Small intestine (tissue), 16 donors: ENCODE measurements at places on chromosomes 1 and 21.

DNA sequence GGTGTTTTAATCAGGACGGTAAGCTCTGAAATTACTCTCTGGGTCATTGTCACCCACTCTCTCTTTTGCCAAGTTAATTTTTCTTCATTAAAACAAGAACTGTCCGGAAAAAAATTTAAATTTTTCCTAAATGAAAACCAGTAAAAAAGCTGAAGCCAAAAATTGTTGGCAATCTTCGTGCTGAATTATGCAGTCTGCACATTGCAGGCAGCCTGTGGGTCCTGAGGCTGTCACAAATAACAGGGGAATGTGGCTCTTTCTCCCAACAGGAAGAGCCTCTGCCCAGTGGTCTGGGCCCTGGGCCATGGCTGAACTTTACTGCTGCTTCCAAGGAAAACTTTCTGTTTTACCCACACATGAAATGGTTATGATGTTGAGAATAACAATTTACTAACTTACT is 153.9 kb upstream of the SPAG17 start:
- no peak for DNase-seq

- DNase-seq: no peak
Observed at GRCh38 chr1:96515925-96516324, 205.7 kb upstream of the PTBP2 start.

- DNase-seq: no peak
Observed at GRCh38 chr1:149915429-149916192, 2.0 kb downstream of the SV2A start.

- no peak for DNase-seq
Observed at GRCh38 chr1:221527886-221528624, 213.8 kb downstream of the DUSP10 start.

GRCh38 chr1:64645735-64646134 is 99.1 kb upstream of the RAVER2 start:
- no peak for DNase-seq

GRCh38 chr1:57422271-57423134 is 1.4 kb downstream of the DAB1 start:
- DNase-seq: no peak
